ENCODE measurements at places on chromosomes 2 and 18.

- no peak for DNase-seq
Observed at GRCh38 chr18:13514558-13514957, 211.8 kb downstream of the FAM210A start.

DNA sequence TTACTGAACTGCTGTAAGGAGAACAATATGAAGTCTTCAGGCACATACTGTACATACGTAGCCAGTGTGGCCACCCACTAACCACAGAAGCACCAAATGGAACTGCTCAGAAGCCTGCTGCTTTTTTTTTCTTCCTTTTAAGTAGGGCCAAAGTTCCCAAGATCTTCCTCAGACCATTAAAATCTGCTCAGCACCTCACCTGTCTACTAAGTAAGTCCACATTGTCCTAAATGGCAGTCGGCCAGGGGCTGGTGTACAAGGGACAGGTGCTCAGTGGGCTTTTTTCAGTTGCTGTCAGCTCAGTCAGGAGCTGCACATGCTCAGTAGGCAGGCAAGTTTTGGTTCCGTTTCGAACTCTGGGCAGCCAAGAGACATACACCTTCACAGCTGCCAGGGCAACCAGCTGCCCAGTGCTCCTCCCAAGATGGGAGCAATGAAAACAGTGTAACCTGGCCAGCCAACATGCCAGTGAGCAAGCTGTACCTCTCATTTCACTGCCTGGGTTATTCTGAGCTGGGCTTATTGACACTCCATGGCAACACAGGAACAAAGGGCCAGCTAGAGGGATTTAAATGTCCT, 86.1 kb downstream of the ACVR1 start:
- DNase-seq: peak; percentile 61

DNA sequence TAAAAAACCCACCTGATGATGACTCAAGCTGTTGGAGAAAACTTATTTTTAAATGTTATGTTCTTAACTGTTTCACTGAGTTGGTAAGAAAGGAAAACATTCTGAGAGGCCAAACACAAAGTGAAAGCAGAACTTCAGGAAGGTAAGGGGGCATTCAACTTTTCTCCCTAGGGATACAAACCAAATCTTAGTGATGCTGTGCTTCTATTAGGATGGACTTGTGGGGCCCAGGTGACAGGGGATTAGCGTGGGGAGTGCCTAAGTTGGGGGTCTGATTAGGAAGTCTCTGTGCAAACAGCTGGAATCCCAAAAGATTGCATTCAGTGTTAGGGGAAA, 18.5 kb downstream of the PDCL3 start:
- DNase-seq: no peak

GRCh38 chr2:175402571-175402970, 221.1 kb upstream of the ATP5MC3 start:
- no peak for DNase-seq

DNA sequence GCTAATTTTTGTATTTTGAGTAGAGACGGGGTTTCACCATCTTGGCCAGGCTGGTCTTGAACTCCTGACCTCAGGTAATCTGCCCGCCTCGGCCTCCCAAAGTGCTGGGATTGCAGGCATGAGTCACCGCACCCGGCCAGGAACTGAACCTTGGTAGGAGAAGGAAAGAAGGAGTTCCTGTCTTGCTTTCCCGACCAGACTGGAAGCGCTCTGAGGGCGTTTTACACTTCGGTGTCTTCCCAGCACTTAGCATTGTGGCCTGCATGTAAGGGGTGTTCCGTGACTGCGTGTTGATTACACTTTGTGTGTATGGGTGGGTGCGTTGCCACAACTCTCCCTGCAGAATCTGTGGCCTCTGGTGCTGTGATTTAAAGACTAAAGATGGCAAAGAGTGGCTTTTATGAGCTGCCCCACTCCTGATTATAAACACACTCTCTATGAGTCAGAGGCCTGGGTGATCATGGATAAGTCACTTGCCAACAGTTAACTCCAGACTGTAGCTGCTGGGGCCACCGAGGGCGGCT, 46.0 kb downstream of the ODC1 start:
- no peak for DNase-seq

DNA sequence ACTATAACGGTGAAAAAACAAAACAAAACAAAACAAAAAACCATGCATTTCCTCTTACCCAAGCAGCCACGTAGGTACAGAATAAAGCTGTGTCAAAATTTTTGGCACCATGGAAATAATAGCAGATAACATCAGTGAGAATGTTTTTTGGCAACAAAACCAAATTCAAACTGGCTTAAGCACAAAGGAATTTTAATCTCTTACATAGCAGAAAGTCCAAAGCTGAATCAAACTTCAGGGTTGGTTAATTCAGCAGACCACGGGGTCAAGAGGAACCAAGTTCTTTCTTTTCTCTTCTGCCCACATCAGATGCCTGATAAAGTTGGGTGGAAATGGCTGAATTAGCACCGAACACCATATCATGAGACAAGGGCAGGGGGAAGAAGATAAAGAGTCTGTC, 129.5 kb downstream of the PAX3 start:
- no peak for DNase-seq

DNA sequence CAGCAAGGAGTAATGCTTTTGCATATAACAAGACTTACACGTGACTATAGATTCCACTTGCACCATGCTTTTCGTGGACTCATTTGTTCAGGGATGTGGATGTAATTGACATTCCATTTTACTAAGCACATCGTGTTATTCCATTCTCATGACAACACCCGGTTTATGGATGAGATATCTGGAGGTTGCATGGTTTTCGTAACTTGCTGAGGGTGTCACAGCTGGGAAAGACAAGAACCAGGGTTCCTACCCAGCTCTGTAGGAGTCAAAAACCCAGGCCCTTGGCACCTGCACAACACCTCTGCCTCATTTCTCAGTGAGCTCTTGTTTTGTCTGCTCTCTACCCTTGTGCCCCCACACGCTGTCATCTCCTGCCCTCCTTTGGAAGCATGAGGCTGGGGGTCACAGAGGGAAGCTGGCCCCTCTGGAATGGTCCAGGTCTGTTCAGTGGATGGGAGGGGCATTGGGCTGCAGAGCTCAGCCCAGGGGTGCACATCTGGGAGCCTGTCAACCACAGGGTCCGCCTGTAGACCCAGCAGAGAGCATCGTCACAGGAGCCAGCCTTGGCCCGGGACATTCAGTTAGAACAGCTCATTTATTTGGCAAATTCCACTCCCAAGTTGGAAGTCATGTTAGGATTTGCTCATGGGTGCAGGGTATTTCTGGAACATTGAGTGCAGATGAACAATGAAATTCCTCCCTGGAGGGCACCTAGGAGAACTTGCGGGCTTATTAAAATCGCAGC, 120.1 kb upstream of the TWIST2 start:
- DNase-seq: no peak

GRCh38 chr2:231455890-231456289, 8.4 kb downstream of the NCL start:
- DNase-seq: no peak

GRCh38 chr2:11482473-11483035, 16.6 kb upstream of the E2F6 start:
- DNase-seq: peak; percentile 44

DNA sequence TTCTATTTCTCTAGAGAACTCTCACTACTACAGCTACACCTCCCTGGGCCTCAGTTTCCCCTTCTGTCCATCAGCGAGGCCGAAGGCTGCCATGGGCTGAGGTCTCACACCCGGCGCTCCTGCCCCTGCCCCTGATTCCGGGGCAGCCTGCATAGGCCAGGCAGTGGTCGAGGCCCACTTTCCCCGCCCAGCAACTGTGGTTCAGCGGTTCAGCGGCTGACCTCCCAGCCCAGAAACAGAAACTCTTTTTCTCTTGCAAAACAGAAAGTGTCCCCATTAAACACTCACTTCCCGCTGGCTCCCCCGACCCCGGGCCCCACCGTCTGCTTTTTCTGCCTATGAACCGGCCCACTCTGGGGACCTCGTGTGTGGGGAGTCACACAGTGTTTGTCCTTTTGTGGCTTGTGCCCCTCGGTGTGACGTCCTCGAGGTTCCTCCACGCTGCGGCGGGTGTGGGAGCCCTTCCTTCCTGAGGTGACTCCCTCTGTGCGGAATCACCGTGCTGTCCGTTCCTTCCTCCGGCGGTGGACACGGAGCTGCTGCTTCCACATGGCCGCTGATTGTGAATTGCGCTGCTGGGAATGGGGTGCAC, 16.0 kb downstream of the PDCD1 start:
- peak; percentile 49 for DNase-seq

DNA sequence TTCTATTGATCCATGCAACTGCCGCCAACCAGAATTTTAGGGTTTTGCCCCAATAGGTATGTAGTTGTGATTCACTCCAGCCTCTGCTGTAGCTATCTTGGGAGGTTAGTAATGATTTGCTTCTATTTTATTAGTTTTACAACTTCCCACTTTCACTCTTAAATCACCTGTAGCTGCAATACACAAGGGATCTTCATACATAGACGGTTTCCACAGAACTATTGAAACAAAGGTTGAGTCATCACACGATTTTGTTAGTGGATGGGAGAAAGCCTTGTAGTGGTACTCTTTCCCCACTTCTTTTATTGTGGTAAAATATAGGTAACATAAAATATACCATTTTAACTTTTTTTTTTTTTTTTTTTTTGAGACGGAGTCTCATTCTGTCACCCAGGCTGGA, 104.2 kb upstream of the SPRED2 start:
- no peak for DNase-seq

- no peak for DNase-seq
Observed at GRCh38 chr2:169583518-169583917, 633 bp upstream of the PPIG start.

DNA sequence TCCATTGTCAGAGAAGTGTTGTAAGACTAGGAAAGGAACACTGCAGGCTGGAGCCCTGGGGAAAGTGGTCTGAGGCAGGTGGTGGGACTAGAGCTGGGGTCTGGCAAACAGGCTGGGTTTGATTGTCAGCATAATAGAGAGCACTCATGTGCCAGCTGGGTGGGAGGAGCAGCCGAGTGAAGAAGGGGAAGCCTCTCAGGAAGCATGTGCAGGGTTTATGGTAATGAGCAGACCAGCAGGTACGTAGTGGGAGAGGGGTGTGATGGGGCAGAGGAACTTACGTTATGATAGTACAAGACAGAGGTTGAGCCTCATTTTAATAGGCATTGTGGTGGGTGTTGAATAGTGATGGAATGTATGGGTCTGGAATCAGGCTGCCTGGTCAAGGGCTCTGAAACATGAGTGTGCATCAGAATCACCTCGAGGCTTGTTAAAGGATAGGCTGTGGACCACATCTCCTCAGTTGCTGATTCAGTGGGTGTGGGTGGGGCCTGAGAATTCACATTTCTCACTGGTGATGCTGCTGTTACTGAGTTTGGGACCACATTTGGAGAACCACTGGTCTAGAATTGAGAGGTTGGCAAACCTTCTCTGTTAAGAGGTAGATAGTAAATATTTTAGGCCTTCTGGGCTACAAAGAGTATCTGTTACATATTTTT, 1.7 kb upstream of the MGAT5 start:
- no peak for DNase-seq

- no peak for DNase-seq
Observed at GRCh38 chr2:52821631-52822030, 946.0 kb upstream of the CHAC2 start.

GRCh38 chr18:66895631-66896030, 291.7 kb upstream of the CDH19 start:
- no peak for DNase-seq

DNA sequence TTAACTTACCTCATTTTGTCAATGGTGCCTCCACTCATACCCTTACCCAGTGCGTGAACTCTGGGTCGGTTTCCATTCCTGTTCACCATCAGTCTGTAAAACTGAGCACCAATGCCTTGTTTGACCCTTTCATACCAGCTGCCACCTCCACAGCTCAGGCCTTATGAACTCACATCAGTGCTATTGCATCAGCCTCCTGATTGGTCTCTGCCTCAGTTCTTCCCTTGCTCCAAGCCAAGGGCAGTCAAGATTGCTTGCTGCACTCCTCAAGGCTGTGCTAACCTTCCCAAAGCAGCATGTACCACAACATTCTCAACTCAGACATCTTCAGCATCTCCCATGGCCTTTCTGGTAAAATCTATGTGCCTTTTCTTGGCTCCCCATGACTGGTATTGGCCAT, 9.3 kb downstream of the CD28 start:
- no peak for DNase-seq

DNA sequence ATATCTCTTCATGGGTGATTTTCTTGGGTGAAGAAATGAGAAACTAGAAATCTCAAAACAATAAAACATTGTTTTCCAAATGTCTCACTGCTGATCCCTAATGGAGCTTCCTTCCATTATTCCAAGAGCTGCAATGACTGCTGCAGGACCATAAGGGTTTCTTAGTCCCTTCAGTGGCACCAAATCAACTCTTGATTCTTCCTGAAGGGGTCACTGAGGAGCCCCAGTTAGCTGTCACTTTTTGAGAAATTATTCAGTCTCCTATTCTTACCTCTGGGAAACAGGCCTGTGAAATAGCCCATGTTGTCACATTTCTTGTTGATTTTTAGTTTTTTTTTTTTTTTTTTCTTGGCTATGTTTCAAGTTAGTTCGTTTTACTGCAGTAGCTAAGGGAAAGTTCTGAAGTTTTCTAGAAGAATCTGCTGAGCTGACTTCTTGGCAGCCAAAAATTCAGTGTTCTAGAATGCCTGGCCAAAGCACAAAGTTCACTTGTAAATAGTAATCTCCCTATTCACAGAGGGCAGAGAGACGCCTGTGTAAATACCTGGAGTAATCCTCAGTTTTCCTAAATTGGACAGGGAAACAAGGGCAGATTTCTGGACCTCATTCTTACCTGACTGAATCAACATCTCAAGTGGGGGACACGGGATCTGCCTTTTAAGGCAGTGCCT, 480.0 kb downstream of the RIT2 start:
- no peak for DNase-seq

DNA sequence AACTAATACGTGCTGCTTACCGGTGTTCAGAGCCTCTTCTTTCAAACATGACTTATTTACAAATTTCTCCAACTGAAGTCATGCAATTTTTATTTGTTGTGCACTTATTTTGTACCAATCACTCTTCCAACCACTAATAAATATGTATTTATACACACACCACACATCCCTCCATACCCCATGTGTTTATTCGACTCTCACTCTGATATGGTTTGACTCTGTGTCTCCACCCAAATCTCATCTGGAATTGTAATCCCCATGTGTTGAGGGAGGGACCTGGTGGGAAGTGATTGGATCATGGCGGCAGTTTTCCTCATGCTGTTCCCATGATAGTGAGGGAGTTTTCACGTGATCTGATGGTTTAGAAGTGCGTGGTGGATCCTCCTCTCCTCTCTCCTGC, 49.5 kb upstream of the ACYP2 start:
- no peak for DNase-seq

DNA sequence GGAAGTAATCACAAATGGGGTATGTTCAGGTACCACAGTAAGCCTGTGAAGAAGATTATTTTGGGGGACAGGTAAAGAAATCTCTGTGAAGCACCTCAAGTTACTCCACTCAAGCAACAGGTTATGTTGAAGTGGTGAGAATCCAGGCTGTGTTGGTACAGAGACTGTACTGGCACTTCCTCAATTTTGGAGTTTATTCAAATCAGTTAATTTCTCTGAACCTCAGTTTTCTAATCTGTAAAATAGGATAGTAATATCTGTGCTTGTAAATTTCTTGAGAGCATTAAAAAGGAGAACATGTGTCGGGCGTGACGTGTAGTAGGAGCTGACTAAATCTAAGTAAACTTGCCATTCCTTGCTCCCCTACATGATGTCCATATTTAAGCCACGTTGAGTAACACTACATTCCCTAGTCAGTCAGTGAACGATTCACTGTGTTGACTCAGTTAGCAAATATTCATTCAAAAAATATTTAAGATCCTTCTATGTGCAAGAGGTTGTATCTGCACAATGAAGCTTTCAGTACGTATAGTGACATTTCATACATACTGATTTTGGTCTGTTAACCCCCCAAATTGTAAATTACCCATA, 504.2 kb downstream of the ZEB2 start:
- no peak for DNase-seq
